ENCODE measurements at places on chromosomes 2 and 18.

DNA sequence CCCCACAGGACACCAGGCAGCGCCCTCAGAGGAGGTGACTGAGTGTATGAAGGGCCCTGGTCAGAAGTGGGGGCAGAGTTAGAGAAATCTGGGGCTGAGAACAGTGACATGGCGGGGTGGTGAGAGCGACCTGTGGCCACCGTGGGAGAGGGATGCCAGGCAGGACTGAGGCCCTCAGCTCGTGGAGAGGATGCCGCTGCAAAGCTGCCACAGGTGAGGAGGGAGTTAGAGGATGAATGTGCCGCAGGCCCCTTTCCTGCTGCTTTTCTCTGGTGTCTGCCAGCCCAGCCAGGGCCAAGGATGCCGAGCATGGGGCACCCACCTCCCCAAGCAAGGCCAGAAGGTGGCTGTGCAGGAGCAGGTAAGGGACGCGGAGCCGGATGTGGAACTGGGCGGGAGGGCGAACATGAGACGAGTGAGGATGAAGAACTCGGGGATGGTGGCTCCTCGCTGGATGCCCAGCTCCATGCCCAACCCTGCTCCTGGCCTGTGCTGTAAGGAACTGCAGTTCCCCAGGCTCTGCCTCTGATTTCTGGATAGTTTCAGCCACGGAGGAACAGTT lies 269.2 kb upstream of the HDAC4 start:
- DNase-seq, result no peak

GRCh38 chr2:205781244-205781931 lies 99.1 kb downstream of the NRP2 start:
- no peak for DNase-seq

GRCh38 chr18:48100651-48101165 lies 170.2 kb upstream of the SMAD2 start:
- peak; percentile 78 for DNase-seq

DNA sequence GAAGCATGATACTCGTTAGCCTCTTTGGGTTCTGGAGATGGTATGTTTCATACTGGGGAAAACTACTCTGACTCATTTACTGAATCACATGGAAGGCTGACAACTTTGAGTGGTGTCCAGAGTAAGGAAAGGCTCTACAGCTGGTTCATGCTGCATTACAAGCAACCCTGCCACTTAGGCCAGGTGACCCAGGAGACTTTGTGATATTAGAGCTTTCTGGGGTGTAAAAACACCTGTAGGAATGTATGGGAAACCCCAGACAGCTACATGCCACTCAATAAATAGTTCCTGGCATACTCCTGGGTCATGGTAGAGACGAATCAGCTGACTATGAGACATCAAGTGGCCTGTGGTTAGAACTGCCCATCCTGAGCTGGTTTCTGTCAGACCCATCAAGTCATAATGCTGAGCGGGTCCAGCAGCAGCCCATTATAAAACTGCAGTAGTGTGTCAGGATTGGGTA lies 21.3 kb upstream of the TCF7L1 start:
- no peak for DNase-seq

GRCh38 chr2:33670392-33670937 lies 71.4 kb upstream of the FAM98A start:
- no peak for DNase-seq

GRCh38 chr2:162768656-162769055 lies 69.9 kb downstream of the KCNH7 start:
- DNase-seq, result no peak

DNA sequence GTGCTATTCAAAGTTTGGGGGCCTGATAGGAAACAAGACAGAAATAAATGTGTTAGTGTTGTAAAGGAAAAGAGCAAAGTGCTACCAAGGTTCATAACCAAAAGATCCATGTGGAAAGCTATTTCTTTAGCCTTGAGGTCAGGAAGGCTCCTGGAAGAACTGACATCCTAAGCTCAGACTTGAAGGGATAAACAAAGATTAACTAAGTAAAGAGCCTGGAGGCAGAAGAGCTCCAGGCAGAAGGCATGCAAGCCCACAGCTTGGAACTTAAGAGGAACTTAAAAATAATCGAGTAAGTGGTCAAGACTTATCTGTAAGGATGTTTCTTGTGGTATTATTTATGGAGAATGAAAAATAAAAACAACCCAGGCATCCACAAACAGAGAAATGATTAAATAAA lies 245.0 kb upstream of the MGAT5 start:
- no peak for DNase-seq

DNA sequence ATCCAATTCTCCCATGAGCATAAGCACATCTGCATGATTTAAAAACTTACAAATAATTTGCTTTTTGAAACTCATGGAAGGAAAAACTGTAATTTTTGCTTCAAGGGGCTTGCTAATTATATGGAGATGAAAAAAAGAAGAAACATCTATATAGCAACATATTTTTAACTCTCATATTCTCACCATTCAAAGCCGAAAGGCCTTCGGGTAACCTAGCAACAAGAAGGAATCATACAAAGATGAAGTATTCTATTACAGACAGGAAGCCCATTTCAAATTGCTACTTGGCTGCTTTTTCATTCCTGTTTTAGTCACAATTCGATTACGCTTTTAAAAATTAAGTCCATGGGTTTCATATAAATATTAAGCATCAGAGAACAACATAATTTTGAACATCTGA lies 39.2 kb upstream of the RNU4ATAC start:
- DNase-seq, result no peak

Measured in glutamatergic neuron (in vitro differentiated cells).